ENCODE measurements at places on chromosomes 5 and 9. TPM values are rescaled to one million over a fixed set of nuclear protein-coding genes. Genes with fewer than 3 reads are reported as not detected.

Gene CBY3
- polyA plus RNA-seq = 1.9 TPM

Gene FOXD4L5
- 0.24 TPM for polyA plus RNA-seq

Gene TEX48
- not detected for polyA plus RNA-seq

Gene FIBCD1
- 0.47 TPM for polyA plus RNA-seq

Gene MIGA2
- 28.5 TPM for polyA plus RNA-seq

Gene PCDHA1
- polyA plus RNA-seq = not detected

Gene N4BP3
- 4.8 TPM for polyA plus RNA-seq

Gene GLDC
- polyA plus RNA-seq = 21.4 TPM

Gene KLF9
- polyA plus RNA-seq = 7.0 TPM

Gene AMACR
- 118 TPM for polyA plus RNA-seq

Gene PRSS3
- 1.2 TPM for polyA plus RNA-seq

Gene PCDHB12
- 4.6 TPM for polyA plus RNA-seq

Gene FAM153A
- polyA plus RNA-seq = 0.42 TPM

Gene OBP2B
- 0.34 TPM for polyA plus RNA-seq

Gene LCN10
- polyA plus RNA-seq = 0.95 TPM

Gene PCDHB16
- 7.6 TPM for polyA plus RNA-seq

Gene TIMD4
- polyA plus RNA-seq = 0.64 TPM

Gene SPATA31C1
- polyA plus RNA-seq = 0.71 TPM

Gene C5orf52
- polyA plus RNA-seq = not detected

Gene SPINK4
- polyA plus RNA-seq = not detected

Gene PRR16
- 3.0 TPM for polyA plus RNA-seq

Gene UBE2QL1
- 0.79 TPM for polyA plus RNA-seq

Gene DPH7
- 64.2 TPM for polyA plus RNA-seq

Gene PCSK1
- polyA plus RNA-seq = 0.19 TPM

Gene SH3TC2
- polyA plus RNA-seq = 0.81 TPM

Gene FBP1
- polyA plus RNA-seq = 61.2 TPM

Gene TPPP
- 3.5 TPM for polyA plus RNA-seq

Gene PNPLA7
- 2.4 TPM for polyA plus RNA-seq

Gene TMOD1
- 0.67 TPM for polyA plus RNA-seq

Gene BAAT
- 0.39 TPM for polyA plus RNA-seq

Gene FOXD4L4
- 0.10 TPM for polyA plus RNA-seq

Gene IRGM
- polyA plus RNA-seq = 0.40 TPM
